ENCODE measurements at places on chromosomes 5 and 9.

- DNase-seq: no peak
Measured at GRCh38 chr5:55650386-55650785, 61.7 kb downstream of the SLC38A9 start.

DNA sequence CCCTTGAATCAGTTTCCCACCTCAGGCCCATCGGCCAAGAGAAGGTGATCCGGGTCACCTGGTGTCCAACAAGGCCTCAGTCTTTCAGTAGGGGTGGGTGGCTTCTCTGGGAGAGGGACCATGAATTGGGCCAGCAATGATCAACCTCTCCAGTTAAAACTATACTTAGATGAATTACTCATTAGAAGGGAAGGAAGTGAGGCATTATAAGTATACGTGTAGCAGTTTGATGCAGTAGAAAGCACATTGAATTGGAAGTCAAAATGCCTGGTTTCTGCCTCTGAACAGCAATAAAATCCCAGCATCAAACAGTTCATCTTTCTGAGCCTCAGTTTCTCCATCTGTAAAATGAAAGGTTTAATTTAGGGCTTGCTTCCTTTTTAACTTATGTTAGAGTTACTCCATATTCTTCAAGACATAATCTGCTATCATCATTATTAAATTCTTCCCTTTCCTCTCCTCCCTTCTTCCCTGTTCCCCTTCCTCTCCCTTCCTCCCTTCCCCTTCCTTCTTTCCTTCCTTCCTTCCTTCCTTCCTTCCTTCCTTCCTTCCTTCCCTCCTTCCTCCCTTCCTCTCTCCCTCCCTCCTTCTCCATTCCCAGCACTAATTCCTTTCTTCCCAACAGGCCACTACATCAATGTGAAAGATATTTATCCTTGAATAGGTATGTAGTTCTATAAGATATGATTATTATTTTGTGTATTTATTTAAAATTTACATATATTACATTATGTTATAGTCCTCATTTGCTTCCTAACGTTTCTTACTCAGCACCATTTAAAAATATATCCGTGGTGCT lies 18.6 kb upstream of the TMEM174 start:
- no peak for DNase-seq

- peak; percentile 89 for DNase-seq
Measured at GRCh38 chr5:2751592-2752021, at the start of gene IRX2. Gene IRX2, minus strand, starts transcription at chr5:2751677. Its CDS starts 264 bp downstream, at chr5:2751413.

DNA sequence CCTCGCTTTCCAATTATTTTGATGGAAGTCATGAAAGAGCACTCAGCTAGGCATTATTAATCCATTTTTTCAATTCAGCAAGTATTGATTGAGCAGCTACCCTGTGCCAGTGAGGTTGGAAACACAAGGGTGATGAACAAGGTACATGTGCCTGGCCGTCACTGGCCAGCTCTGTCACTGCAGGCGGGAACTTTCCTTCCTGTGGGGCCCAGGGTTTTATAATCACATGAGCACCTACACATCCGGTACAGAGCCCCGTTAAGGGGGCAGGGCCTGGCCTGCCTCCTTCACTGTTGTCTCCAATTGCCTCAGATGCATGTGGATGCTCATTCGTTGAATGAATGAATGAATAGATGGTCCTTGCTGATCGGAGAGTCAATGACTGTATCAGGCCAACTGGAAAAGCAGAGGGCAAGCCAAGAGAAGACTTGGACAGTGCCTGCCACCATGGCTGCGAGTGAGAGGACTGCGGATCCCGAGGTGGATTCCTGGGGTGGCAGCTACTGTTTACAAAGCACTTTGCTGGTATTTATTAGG lies 55.9 kb upstream of the KCNMB1 start:
- DNase-seq: no peak

GRCh38 chr5:139797856-139798510 lies 2.4 kb downstream of the PSD2 start:
- DNase-seq: peak; percentile 9

DNA sequence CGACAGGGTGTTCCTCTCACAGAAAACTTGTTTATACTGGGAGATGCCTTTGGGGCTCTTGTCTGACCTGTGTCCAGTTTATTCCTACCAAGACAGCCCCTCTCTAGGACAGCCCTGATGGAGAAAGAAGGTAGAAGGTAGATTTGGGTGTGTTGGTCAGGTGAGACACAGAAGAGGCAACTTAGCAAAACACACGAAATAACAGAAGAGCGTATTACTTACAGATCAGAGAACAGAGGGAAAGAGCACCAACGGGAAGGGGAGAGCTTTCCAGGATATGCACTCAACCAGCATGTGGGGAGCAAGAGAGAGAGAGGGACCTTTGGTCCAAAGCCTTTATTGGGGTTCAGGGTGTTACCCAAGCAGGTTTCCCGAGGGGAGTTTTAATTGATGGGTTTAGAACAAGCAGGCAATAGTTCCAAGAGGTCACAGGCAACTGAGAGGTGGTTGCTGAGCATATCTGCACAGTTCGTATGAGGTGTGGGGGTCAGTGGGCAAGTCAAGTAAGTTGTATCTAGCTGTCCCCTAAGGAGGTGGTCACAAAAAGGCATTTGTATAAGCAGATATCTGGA lies 31.8 kb downstream of the BAAT start:
- DNase-seq: no peak

DNA sequence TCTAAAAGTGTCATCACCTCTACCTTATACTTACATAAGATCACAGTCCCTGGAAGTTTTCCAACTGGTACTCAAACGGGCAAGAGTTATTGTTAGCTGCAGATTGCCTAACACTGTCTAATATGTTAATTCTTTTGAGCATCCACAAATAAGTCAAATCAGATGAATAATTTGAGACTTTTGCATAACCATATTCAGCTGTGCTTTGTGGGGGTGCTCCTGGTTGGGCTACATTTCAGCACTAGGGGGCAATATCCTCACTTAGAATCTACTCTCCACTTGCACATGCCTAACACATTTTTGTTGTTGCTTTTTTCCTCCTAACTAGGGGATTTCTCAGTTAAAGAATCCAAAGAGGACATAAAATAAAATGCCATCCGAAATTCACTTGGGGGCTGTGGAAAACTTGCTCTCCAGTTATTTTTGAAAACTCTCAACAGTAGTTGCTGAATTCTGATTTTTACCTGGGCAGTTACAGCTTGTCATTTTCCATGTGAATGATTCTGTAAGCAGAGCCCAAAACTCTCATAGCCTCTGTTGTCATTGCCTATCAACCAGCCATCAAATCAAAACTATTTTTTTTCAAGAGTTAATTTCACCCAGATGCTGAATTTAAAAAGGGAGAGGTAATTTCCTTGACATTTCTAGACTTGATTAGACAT lies 71.5 kb downstream of the TRIM36 start:
- no peak for DNase-seq

DNA sequence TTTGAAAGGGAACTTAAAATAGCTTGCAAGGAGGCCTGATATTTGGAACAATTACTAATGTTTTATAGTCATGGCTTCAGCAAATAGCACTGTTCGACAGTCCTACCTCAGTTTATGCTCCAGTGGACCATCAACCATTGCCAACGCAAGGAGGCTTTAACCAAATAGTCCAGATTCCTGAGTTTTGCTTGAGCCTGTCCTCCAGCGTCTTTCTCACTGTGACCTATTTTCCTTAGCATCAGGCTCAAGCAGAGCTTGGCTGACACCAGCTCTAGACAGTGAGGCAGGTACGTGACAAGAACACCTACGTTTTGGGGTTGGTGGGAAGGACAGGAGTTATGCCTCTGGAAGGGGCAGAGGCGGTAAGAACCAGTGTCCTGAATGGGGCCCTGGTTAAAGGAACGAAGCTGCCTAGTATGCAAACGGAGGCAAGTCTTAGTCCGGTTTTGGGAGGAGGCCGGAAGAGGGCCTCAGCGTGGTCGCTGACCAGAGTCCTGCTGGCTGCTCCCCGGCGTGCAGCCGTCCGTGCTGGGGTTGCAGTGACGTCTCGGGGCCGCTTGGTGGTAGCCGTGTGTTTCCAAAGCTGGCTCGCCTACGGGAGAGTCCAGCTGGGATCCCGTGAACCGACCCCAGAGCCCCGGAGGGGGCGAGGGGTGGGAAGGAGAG lies 998 bp upstream of the FGF18 start:
- DNase-seq: peak; percentile 90

Measured in Right ventricle myocardium superior (tissue), 1 donor.